Urinary bladder (tissue), 4 donors: ENCODE measurements at places on chromosomes 2 and 18. TPM values are rescaled to one million over a fixed set of nuclear protein-coding genes. Genes with fewer than 3 reads are reported as not detected.

The MYCN gene
- total RNA-seq, result 3.3 TPM

The NAT8 gene
- not detected for total RNA-seq

The HSBP1L1 gene
- 4.9 TPM for total RNA-seq

The ETAA1 gene
- total RNA-seq, result 46.2 TPM

The PTPRN gene
- 1.0 TPM for total RNA-seq

The REG3G gene
- not detected for total RNA-seq

The MC2R gene
- total RNA-seq, result not detected

The CIB4 gene
- total RNA-seq, result not detected

The TTC39C gene
- 29.9 TPM for total RNA-seq

The IGFBP5 gene
- 159 TPM for total RNA-seq

The C2orf15 gene
- total RNA-seq, result 1.5 TPM

The ADNP2 gene
- 23.7 TPM for total RNA-seq

The BOK gene
- total RNA-seq, result 16.7 TPM

The NLRC4 gene
- total RNA-seq, result 1.7 TPM

The RND3 gene
- total RNA-seq, result 139 TPM

The MRPL30 gene
- 46.3 TPM for total RNA-seq
